CD14-positive monocyte (primary cell): ENCODE measurements at places on chromosomes 13 and 19. TPM values are rescaled to one million over a fixed set of nuclear protein-coding genes. Genes with fewer than 3 reads are reported as not detected.

TRAPPC2B gene
- polyA plus RNA-seq = 7.4 TPM

EFNA2 gene
- polyA plus RNA-seq = not detected

ZNF575 gene
- 0.29 and 0.90 TPM in 2 replicates for polyA plus RNA-seq

CGB1 gene
- not detected for polyA plus RNA-seq

ZNF667 gene
- polyA plus RNA-seq = 0.14 TPM

GIPC1 gene
- 6.2 TPM for polyA plus RNA-seq

WASF3 gene
- polyA plus RNA-seq = not detected in 2 replicates

NAA16 gene
- polyA plus RNA-seq = 6.8 and 20.6 TPM in 2 replicates

TRIP10 gene
- 1.5 TPM for polyA plus RNA-seq

SBK3 gene
- polyA plus RNA-seq = not detected in 2 replicates

STXBP2 gene
- polyA plus RNA-seq = 249 TPM

FSD1 gene
- polyA plus RNA-seq = not detected

TUBA3C gene
- polyA plus RNA-seq = not detected

FCHO1 gene
- 28.8 and 32.0 TPM in 2 replicates for polyA plus RNA-seq

THSD1 gene
- not detected for polyA plus RNA-seq

S1PR2 gene
- 0.55 TPM for polyA plus RNA-seq

ZNF614 gene
- polyA plus RNA-seq = 3.1 TPM

CUL4A gene
- 41.6 and 53.9 TPM in 2 replicates for polyA plus RNA-seq

LIM2 gene
- polyA plus RNA-seq = not detected

EDNRB gene
- 0.53 TPM for polyA plus RNA-seq

ZNF491 gene
- polyA plus RNA-seq = not detected

PLIN4 gene
- 0.05 TPM for polyA plus RNA-seq

CALR3 gene
- not detected for polyA plus RNA-seq

KLK14 gene
- polyA plus RNA-seq = not detected

GARRE1 gene
- polyA plus RNA-seq = 6.2 and 6.7 TPM in 2 replicates

TEX26 gene
- not detected in 2 replicates for polyA plus RNA-seq

IGFL1 gene
- not detected for polyA plus RNA-seq

SMIM24 gene
- polyA plus RNA-seq = not detected in 2 replicates

ZNF177 gene
- 0.10 and 0.51 TPM in 2 replicates for polyA plus RNA-seq

GTF2F2 gene
- polyA plus RNA-seq = 4.8 and 8.1 TPM in 2 replicates

CYP2A7 gene
- polyA plus RNA-seq = not detected in 2 replicates

SYNGR4 gene
- polyA plus RNA-seq = not detected in 2 replicates

LSR gene
- 0.17 TPM for polyA plus RNA-seq

TSKS gene
- 0.51 TPM for polyA plus RNA-seq

TBXA2R gene
- 0.05 TPM for polyA plus RNA-seq

GPC5 gene
- not detected in 2 replicates for polyA plus RNA-seq

SERP2 gene
- not detected for polyA plus RNA-seq

OR4F17 gene
- polyA plus RNA-seq = not detected in 2 replicates

NALCN gene
- polyA plus RNA-seq = not detected

ACTMAP gene
- 12.0 and 13.0 TPM in 2 replicates for polyA plus RNA-seq

POSTN gene
- polyA plus RNA-seq = not detected in 2 replicates

ODAD3 gene
- 0.61 TPM for polyA plus RNA-seq

CFD gene
- 654 TPM for polyA plus RNA-seq

NLRP7 gene
- not detected in 2 replicates for polyA plus RNA-seq

TMEM272 gene
- polyA plus RNA-seq = not detected
